Esophagus squamous epithelium (tissue), 5 donors: ENCODE measurements at places on chromosomes 1 and 21.

GRCh38 chr1:26984291-26984690 lies 9.2 kb upstream of the TRNP1 start:
- no peak for DNase-seq

- DNase-seq: no peak
These were observed 30.3 kb downstream of the SMIM12 start for GRCh38 chr1:34829250-34829649.

DNA sequence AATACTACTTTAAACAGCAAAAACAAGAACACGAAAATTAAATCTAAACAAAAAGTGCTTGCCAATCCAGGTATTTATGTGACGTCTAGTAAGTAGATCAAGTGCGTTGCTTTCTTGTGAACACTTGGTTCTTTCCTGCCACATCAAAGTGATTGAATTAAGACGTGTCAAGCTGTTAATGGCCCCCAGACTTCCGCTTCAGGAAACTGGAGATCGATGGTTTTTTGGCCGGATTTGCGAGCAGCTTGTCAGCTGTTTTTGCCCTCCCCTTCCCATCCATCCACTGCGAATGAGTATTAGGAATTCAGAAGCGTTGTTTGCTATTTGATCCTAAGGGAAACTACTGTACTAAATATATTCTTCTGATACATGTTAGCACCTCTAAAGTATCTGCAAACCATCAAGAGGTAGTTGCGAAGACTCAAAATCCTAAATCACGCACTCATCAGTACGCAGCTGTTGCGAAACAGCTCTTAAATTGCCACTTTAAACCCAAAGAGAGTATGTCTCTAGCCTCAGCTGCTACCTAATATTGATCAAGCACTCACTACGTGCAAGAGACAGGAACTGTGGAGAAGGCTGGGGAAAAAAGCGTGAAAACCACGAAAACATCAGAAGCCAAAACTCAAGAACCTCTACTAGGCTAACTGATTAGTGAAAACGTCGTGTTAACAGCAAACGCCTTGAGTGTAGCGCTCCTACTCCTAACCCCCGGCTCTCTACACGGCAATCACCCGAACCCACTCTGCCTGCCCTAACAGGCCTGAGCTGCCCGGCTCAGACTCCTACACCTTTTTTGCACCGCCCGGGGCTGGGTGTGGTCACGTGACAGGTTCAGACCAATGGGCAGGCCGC lies 473 bp upstream of the BRDT start:
- DNase-seq: no peak

- no peak for DNase-seq
These were observed 2.5 kb upstream of the GBP4 start for GRCh38 chr1:89201106-89201794.

DNA sequence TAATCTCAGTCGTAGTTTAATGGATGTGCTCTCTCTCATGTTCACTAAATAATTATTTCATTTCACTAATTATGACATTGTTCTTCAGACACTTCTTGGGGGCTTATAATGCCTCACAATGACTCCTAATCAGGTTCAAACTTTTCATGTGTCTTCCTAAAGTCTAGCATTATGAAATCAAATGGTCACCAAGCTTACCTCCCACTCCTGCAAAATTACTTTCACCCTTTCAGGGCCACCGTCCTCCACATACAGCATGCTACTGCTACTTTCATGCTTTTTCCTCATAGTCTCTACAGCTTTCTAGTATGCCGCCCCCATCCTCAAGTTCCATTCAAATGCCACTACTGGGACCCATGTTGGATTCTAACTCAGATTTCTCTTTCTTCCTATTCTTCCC lies 59.8 kb upstream of the C1orf53 start:
- DNase-seq: no peak

- no peak for DNase-seq
These were observed at the start of gene TGFB2 for GRCh38 chr1:218344814-218345672. Gene TGFB2, plus strand, starts transcription at chr1:218345336. Its CDS starts 1,366 bp downstream, at chr1:218346702.

- no peak for DNase-seq
These were observed 42.2 kb downstream of the RNF220 start for GRCh38 chr1:44447051-44447810.

DNA sequence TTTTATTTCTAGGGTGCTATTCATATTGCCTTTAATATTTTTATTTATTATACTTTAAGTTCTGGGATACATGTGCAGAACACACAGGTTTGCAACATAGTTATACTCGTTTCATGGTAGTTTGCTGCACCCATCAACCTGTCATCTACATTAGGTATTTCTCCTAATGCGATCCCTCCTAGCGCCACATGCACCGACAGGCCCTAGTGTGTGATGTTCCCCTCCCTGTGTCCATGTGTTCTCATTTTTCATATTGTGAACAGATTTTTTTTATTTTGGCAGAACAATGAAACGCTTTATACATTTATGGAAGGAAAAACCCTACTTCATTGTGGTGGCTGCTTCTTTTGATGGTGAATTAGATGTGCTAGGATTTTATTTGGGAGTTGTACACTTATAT lies 14.4 kb upstream of the USH2A start:
- no peak for DNase-seq

GRCh38 chr1:204092632-204093420 lies 19.9 kb downstream of the SOX13 start:
- no peak for DNase-seq

- DNase-seq: no peak
These were observed 63.9 kb downstream of the CAPN2 start for GRCh38 chr1:223776075-223776814.

DNA sequence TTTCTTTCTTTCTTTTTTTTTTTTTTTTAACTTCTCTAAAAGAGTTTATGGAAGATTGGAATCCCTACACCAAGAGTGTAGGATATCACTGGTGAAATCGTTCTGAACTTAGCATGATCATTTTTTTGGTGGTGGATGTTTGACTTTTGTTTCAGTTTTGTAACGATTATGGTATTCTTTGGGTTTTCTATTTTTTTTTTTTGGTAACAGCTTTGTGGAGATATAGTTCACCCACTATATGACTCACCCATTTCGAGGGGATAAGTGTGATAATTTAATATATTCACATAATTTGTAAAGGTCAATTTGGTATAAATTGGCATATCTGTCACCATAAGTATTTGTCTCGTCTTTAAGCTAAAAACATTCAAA lies 29.2 kb downstream of the AGPAT3 start:
- no peak for DNase-seq

DNA sequence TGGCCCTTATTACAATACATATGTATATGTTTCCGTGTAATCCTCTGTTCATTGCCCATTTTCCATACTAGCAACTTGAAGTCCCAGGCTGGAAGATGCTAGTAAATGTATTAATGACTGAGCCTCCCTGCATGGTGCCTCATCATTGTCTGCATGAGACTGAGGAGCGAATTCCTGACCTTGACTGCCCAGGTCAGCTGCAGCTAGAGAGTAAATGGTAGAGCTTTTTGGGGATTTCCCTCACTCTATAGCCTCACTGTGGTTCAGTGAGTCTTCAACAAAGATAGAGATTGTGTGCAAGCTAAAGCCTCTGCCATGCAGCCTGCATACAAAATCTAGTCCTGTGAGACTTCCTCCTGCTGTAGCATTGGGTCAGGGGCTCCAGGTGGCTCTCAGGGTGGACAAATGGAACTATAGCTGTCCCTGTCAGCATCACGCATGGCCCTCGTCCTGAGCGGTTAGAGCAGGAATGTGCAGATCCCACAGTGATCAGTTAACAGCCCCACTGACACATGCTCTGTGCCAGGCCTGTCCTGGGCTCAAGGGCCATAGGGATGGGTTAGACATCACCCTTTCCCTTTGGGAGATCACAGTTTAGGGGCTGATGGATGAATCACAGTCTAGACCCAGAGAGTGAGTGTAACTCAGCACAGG lies 741.7 kb downstream of the MATN1 start:
- no peak for DNase-seq

GRCh38 chr1:20324704-20325406 lies 34.2 kb downstream of the VWA5B1 start:
- no peak for DNase-seq

DNA sequence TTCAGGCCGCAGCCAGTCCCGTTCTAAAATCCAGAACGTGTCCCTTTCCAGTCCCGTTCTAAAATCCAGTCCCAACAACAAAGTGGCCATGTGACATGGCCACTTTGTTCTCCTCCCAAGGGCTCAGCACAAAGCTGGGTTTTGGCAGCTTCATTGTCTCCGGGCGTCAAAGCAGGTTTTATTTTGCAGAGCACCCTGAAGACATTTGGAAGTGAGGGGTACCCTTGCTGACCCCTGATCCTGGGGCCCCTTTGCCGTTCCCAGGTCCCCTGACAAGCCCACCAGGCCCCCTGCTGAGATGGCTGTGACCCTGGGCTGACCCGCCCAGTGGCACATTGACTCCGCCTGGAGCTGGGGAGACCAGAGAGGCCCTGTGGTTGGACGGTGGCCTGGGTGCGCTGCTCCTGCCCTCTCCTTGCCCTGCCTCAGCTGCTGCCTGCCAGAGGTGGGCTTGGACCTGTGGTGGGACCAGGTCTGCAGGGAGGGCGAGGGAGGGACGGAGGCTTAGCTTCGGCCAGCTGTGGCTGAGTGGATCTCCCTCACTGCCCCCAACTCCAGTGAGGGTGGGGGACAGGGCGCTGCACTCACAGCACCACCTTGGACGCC lies 4.3 kb downstream of the PFKL start:
- no peak for DNase-seq

DNA sequence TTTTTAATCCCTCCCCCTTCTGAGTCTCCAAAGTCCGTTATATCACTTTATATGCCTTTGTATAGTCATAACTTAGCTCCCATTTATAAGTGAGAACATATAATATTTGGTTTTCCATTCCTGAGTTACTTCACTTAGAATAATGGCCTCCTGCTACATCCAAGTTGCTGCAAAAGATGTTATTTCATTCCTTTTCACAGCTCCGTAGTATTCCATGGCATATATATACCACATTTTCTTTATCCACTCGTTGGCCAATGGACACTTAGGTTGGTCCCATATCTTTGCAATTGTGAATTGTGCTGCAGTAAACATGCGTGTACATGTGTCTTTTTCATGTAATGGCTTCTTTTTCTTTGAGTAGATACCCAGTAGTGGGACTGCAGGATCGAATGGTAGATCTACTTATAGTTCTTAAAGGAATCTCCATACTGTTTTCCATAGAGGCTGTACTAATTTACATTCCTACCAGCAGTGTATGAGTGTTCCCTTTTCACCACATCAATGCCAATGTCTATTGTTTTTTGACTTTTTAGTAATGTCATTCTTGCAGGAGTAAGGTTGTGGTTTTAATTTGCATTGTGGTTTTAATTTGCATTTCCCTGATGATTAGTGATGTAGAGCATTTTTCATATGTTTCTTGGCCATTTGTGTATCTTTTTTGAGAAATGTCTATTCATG lies 12.3 kb downstream of the MAN1C1 start:
- no peak for DNase-seq

DNA sequence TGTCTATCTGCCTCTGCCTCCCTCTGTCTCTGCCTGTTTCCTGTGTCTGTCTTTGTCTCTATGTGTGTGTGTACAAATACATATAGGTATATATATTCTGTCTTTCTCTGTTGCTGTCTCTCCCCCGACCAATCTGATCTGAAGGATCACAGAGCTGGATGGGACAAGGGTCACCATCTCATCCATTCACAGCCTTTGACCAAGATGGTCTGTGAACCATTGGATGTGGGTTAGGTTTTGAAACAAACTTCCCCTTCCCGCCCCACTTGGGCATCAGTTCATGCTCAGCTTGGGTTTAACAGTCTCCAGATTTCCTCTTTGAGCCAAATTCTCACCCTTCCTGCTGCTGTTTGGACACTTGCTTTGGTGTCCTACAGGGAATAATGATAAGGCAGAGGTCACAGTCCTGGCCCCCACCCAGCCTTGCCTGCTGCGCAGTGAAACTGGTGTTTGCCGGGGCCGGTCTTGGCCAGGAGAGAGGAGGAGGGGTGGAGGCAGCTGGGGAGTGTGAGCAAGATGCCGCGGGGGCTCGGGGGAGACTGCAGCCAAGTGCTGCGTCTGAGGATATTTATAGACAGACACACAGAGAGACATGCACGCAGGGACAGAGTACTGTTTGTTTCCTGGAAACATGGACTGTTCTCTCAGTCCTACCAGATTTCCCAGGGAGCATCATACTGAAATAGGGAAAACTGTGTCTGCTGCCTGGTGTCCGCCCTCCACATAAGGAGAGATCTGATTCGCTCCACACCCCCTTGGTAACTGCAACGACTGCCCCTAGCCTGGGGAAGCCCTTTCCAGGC lies 27.0 kb upstream of the BTG2 start:
- no peak for DNase-seq

DNA sequence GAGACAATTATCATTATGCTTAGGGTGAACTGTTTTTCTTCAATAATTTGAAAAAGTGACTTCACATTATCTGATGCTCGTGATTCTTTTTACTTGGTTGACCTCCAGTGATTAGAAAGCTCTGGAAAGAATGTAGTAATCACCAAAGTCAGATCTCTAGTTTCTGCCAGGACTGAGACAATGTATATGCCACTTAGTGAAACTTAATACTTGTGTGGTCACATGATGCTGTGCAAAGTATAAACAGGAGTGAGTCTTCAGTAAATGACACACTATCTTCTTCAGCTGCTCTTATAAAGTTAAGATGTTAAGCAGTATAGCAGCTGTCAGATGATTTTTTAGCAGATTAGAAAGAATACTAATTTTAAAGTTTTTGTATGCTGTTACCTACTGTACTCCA lies 17.2 kb downstream of the VCAM1 start:
- DNase-seq: no peak

GRCh38 chr21:36697060-36697850 lies 1.7 kb upstream of the SIM2 start:
- no peak for DNase-seq

GRCh38 chr1:100512803-100513352 lies 25.1 kb upstream of the GPR88 start:
- DNase-seq: no peak

DNA sequence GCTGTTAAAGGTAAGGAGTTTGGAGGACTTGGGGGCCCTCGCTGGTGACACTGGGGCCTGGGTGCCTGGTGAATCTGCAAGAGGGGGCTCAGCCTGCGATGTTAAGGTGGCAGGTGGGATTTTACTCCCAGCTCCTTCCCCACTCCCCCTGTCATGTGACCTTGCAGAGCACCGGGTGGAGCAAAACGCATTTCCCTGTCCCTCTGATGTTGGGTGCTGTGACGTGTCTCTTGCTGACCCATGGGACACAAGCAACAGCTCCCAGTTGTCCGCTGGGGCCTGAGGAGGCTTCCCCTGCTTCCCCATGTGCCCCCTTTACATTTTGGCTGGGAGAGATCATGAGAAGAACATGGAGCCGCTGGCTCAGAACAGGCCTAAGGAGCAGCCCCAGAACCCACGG lies 319.0 kb downstream of the MATN1 start:
- DNase-seq: no peak

- no peak for DNase-seq
These were observed 18.0 kb upstream of the RAB3GAP2 start for GRCh38 chr1:220290140-220290761.

- DNase-seq: no peak
These were observed 305.4 kb downstream of the TTLL7 start for GRCh38 chr1:83693427-83694126.
